NCI-H2029 (cell line): ENCODE measurements at places on chromosomes 5 and 9.

DNA sequence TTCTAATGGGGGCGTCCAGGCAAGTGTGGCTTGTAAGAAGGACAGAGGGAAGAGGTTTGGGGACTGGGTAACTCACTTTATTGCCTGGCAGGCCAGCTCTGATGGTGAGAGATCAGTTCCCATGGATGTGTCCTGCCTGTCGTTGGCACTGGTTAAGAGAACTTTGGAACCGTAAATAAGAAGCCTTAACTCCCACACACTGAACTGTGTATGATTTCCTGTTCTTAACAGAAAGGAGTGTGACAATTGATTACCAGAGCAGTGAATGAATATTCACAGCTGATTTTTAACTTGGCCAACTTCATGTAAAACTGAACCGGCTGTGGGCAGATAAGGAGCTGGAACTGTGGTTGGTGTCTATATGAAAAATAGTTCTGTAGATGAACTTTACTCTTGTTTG, 63.2 kb downstream of the MEGF10 start:
- no peak for DNase-seq

GRCh38 chr5:96733771-96734500, 71.8 kb downstream of the CAST start:
- DNase-seq = no peak

GRCh38 chr5:124760608-124761007, 14.2 kb upstream of the ZNF608 start:
- no peak for DNase-seq

DNA sequence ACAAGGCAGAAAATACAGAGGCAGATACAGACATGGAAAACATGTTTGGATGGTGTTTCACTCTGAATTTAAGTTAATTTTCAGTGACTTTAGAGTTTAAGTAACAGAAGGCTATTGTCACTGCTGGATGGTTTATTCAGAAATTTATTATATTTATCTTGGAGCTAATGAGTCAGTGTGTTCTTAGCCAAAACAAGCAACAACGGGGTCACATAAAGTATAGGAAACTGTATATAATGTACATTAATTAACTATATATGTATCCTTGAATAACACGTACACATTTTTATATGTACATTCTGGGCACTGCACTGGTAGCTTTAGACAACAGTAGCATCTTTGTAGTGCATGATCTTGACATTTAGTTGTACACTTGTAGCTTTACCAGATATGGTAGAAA, 30.7 kb downstream of the CYLC2 start:
- no peak for DNase-seq

DNA sequence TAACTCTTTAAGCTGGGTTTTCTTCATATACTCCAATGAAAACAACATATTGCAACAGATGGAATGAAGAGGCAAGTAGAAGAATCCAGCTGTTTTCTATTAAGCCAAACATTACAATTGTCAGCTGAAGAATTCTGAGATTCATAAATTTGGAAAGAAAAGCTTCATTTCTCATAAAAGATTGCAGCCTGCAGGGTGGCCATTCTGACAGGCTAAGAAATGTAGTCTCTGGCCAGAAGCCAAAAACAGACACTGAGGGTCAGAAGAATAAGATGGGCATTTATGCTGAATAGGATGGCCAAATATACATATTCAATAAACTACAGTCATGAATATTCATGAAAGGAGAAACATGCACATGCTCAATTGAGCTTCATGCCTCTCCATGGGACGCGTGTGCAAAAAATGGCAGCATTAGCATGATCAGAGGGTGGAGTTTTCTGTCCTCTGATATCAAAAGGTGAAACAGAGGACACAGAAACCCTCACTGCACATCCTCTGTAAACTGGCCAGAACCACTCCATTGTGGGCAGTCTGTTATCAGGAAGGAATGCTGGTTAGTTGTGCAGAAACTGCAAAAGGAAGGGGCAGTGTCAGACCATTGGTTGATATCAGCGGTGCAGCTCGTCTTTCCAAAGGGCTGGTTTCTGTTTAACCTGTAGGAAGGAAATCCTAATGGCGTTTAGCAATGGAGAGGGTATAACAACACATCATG, 50.2 kb downstream of the FXN start:
- DNase-seq = peak; percentile 53

DNA sequence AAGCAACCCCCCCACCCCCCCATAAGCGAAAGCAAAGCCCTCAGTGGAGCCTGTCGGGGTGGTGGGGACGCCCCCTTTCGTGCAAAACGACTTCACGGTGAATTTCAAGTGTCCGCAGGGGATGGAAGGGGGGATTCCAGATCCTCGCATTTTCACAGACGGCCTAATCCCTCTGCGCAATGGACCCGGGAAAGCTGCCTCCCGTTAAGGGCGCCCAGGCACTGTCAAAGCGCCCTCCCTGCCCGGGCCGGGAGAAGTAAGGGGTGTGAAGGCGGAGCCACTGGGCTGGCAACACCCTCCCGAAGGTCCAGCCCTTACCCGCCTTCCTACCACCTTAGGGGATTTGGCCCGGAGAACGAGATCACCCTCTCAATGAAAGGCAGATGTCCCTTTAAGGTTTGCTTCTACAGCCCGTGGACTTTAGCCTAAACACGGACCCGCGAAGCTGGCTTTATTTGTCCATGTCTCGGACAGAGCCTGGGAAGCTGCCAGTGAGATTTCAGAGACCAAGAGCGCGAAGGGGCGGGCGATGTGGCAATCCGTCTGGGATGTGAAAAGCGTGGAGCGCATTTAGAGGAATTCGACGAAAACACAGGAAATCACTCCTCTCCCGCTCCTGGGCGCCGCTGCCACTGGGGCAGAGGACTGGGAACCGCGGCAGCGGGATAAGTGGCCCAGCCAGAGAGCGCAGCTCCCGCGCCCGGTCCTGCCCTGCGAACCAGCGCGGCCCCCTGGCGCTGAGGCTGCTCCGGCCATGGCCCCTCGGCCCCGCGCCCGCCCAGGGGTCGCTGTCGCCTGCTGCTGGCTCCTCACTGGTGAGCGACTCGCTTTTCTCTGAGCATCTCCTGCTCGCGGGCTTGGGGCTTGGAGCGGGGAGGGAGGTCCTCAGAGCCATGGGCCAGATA, at the start of the genes ITGA1 and PELO:
Gene ITGA1 (plus strand): TSS at position 317 of the 905 bp plus-strand sequence. CDS start 438 bp downstream, at position 755.
Gene PELO (plus strand): TSS at position 317 of the 905 bp plus-strand sequence. CDS start 12,479 bp downstream, outside the sequence.
- no peak for DNase-seq

- DNase-seq = no peak
These were observed 71.9 kb upstream of the LARP1 start for GRCh38 chr5:154683101-154683880.

DNA sequence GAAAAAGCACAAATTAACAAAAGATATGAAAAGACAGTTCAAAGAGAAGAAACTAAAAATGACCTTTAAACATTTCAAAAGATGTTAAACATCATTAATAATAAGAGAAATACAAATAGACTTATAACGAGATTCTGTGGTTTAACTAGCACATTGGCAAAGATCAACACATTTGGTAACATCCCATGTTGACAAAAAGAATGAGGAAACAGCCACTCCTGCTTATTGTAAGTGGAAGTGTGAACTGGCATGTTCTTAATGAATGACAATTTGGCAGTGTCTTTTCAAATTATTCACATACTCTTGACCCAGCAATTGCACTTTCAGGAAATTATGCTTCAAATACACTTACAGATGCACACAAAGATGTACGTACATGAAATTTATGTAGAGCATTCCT, 176.3 kb downstream of the TLE1 start:
- no peak for DNase-seq

GRCh38 chr5:1484730-1485578, 38.8 kb downstream of the LPCAT1 start:
- no peak for DNase-seq

DNA sequence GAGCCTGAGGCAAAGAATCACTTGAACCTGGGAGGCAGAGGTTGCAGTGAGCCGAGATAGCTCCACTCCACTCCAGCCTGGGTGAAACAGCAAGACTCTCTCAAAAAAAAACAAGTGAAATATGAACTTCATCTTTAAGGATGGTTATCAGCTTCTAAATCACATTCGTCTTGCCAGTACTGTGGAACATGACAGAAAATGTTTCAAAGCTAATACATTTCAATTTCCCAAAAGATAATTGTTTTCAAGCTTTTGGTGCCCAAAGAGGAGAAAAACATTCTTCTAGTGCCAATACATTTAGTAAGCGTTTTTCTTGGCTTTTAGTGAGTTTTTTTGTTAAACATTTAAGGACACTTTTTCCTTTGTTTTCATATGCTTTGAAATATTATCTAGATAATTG, 4.4 kb upstream of the IFT74 start:
- no peak for DNase-seq

GRCh38 chr5:170532935-170533334, 29.1 kb downstream of the KCNIP1 start:
- no peak for DNase-seq

DNA sequence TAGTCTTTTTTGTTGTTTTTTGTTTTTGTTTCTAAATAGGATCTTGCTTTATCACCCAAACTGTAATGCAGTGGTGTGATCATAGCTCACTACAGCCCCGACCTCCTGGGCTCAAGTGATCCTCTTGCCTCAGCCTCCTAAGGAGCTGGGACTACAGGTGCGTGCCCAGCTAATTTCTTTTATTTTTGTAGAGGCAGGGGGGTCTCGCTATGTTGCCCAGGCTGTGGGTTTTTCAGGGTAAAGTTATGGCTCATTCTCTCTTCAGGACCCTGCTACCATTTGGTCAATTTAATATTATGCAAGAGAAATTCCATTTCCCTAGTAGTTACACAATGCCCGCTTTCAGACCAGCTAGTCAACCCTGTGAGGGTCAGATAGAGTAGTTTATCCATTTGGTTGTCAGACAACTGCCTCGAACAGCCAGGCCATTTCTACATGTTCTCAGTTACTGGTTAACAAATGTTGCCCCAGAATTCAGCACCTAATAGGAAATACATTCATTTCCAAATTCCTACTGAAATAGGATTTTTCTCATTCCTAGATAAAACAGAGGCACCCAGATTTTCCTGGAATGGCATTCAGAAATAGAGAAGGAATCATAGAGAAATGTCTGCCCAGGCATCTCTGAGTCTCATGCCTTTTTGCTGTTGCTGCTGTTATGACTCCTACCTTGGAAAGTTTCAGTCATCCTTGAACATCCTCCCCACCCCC, 6.4 kb upstream of the GLIS3 start:
- DNase-seq = no peak

DNA sequence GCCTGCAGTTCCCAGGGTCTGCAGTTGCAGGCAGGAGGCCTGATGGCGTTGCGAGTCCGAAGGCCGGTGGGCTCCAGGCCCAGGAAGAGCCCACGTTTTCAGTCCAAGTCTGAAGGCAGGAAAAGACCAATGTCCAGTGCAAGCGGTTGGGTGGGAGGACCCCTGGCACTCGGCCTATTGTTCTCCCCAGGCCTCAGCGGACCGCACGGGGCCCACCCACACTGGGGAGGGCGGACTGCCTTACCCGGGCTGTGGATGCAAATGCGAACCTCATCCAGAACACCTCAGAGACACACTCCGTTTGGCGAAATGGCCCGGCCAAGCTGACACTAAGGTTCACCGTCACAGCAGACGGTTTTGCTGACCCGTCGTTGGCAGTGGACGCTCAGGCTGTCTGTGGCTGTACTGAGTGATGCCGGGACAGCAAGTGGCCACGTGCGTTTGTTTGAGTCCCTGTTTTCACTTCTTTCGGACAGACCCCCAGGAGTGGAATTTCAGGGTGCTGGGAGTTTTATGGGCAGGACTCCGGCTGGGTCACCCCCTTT, 10.2 kb upstream of the SEC16A start:
- no peak for DNase-seq

DNA sequence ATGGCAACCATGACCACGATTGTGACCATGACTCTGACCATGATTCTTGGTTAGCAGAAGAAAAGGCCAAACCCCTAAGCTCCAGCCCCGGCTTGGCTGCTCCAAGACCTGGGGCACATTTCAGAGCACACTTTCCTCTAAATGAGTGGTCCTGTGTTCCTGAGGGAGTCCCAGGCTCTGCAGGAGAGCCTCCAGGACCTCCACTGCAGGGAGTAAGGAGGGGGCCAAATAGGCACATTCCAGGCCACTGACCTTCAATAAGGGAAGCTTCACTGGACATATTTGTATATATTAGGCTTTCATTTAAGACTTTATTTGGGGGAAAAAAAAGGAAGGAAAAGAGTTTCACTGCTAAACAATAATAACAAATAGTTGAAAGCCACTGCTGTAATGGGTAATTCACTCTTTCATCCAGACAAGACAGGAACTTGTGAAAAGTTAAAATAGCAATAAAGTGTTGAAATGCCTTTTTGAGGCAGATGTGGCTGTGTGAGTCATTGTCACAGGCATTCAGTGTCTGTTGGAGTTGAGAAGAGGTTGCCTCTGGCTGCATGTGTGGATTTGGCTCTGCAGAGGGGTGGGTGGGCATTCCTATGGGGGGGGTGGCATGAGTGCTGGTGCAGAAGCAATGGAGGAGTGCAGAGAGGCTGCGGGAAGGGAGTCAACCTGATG, 63.9 kb upstream of the TGFBR1 start:
- no peak for DNase-seq

- DNase-seq = no peak
These were observed 229.3 kb downstream of the PCSK1 start for GRCh38 chr5:96203761-96204160.

DNA sequence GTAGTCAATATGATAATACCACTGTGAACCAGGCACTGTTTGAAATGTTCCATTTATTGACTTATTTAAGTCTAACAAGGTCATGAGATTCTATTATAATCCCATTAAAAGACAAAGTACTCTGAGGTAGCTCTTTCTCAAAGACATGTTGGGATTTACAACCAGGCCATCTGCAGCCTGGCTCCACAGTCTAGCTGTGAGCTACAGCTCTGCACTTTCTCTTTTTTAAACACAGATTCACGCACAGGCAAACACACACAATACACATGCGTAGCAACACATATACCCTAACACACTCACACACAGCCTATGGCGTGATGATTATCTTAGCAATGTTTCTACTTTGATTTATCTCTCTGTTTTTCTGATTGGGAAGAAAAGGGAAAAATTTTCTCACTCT, 174.3 kb downstream of the PRR16 start:
- no peak for DNase-seq

GRCh38 chr9:111909444-111909843, 12.8 kb downstream of the UGCG start:
- no peak for DNase-seq

- no peak for DNase-seq
These were observed 70.5 kb downstream of the APBA1 start for GRCh38 chr9:69601698-69602097.

GRCh38 chr9:99259231-99259918, 37.3 kb downstream of the SEC61B start:
- DNase-seq = peak; percentile 79

GRCh38 chr5:36691696-36692371, 85.4 kb downstream of the SLC1A3 start:
- no peak for DNase-seq

DNA sequence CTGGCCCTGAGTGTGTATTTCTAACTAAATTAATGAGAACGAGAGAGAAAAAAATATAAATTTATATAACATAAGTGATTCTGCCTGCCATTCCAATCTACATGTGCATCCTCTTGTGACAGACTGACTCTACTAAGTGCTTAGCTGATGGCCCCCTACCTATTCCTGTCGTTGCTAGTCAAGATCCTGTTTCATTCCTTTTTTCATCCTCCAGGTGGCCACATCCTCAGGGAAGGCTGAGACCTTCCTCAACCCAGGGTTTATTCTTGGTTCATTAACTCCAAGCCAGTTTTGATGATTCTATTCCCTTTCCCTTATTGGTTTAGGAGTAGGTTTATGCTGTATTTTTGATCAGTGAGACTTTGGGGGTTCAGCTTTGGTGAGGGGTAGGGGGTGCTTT, 201.3 kb downstream of the C9orf152 start:
- no peak for DNase-seq
